Activated CD8-positive, alpha-beta memory T cell treated with anti-CD3 and anti-CD28 coated beads for 36 hours (primary cell): ENCODE measurements at places on chromosomes 5 and 9. TPM values are rescaled to one million over a fixed set of nuclear protein-coding genes. Genes with fewer than 3 reads are reported as not detected.

CKMT2 gene
- not detected for total RNA-seq

FAXDC2 gene
- not detected for total RNA-seq

INSL4 gene
- not detected for total RNA-seq

ARL15 gene
- 5.5 TPM for total RNA-seq

GPR21 gene
- 0.65 TPM for total RNA-seq

ATOSB gene
- total RNA-seq: 5.7 TPM

PCDHA9 gene
- total RNA-seq: not detected

FBP2 gene
- not detected for total RNA-seq

SLC23A1 gene
- total RNA-seq: 0.65 TPM

GARIN3 gene
- total RNA-seq: 0.38 TPM

SLC25A2 gene
- 0.19 TPM for total RNA-seq

IL33 gene
- total RNA-seq: not detected

SH2D3C gene
- total RNA-seq: 18.3 TPM

TAF11L10 gene
- total RNA-seq: not detected

CATSPER3 gene
- 0.17 TPM for total RNA-seq

SPATA31E1 gene
- total RNA-seq: not detected

MAMDC2 gene
- not detected for total RNA-seq

SH3RF2 gene
- total RNA-seq: not detected

PHAX gene
- 57.6 TPM for total RNA-seq

FAM221B gene
- total RNA-seq: not detected

CAMK2A gene
- total RNA-seq: not detected

RANBP17 gene
- total RNA-seq: not detected

TMEM215 gene
- not detected for total RNA-seq

OR1J2 gene
- not detected for total RNA-seq

GNA14 gene
- total RNA-seq: not detected

PCDHGB2 gene
- 0.25 TPM for total RNA-seq
